ENCODE measurements at places on chromosomes 5 and 9.

DNA sequence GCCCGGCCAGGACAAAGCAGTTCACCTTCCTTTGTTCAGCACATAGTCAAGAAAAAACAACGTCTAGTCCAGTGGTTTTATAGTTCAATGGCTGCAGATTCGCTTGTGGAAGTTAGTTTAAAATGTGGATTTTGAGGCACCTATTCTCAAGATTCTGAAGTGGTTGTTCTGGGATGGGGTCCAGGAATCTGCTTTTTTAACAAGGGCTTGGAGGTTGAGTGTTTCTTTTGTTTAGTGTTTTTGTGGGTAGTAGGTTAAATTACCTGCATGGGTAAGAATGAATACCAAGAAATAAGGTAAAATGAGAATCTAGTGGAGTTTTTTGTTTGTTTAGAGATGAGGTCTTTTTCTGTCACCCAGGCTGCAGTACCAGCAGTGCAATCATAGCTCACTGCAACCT is 28.4 kb upstream of the NADK2 start:
- no peak for DNase-seq

- DNase-seq = no peak
These were observed 7.5 kb downstream of the UNC5A start for GRCh38 chr5:176817841-176818377.

DNA sequence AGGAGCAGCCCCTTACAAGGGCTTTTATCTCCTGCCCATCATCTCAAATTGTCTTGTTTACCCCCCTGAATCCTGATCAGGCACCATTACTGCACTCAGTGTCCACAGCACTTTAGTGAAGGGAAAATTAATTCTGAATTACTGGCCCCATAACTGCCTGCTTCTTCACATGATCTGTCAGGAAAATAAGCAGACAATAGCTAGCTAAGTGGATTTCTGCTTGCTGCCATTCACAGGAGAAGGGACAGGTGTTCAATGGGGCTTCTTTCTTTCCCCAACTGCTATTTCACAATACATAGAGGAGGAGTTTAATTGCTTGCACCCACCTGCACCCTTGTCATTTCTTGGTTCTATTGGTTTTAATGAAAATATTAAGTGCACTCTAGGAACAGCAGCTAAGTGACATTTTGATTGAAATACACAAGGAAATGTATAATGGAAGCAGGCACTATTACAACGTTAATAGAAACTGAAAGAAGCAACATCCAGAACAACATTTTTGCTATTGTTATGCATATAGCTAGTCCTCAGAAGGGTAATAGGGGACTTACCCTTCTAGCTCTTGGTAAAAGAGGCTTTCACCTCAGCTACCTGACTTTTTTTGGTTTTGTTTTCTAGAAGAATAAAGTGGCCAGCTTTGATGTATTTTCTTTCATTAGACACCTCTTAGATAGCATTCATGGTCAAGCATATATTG is 599.3 kb upstream of the TLE4 start:
- no peak for DNase-seq

DNA sequence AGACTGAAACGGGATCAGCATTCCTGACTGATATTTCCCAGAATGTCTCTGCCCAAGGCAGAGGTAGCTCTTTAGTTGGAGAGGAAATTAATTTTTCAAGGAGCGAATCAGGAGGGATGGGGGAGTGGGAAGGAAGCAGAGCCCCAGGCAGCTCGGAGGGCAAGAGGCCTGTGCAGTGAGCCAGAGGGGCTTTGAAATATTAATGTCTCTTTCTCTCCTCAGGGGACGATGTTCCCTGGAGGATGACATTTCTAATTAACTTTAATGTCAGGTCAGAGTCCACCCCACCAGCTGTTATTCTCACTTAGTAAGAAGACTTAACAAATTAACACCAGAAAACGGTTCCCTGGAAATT is 45.6 kb downstream of the SLC6A7 start:
- DNase-seq = no peak

- no peak for DNase-seq
These were observed at the start of gene PCDHGA2 for GRCh38 chr5:141338538-141339306. PCDHGA2 (plus strand) TSS chr5:141338760.

GRCh38 chr5:110545716-110546115 is 180.8 kb downstream of the TMEM232 start:
- DNase-seq = no peak

DNA sequence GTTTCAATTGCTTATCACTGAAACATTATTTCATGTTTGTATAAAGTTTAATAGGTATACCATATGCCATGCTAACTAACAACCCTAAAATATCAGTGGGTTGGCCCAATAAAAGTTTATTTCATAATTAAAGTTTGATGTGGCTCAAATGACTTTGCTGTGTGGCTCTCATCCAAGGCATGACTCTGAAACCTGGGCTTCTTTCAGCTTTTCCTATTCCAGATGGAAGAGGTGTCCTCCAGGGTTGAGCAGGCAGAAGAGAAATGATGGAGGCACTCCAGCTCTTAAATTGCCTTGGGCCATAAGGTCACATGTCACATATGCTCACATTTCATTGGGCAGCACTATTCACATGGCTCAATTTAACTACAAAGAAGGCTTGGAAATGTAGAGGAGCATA is 101.9 kb downstream of the MACIR start:
- DNase-seq = no peak

- DNase-seq = peak; percentile 98
These were observed 63.1 kb downstream of the UGCG start for GRCh38 chr9:111959468-111960359.

DNA sequence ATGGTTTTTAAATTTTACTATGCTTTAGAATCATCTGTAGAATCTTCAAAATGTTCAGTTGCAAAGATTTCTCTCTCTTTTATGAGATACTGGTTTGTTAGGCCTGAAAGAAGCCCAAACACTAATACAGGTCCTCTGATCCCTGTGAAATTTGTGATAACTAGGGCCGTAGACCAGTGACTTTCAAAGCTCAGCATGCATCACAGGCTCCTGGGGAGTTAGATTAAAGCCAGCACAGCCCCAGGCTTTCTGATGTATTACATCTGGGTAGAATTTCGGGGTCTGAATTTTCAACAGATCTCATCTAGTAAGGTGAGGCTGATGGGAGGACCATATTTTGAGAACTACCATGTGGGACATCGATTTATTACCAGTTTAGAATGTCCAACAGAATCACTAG is 194.1 kb upstream of the PTPRD start:
- DNase-seq = no peak

DNA sequence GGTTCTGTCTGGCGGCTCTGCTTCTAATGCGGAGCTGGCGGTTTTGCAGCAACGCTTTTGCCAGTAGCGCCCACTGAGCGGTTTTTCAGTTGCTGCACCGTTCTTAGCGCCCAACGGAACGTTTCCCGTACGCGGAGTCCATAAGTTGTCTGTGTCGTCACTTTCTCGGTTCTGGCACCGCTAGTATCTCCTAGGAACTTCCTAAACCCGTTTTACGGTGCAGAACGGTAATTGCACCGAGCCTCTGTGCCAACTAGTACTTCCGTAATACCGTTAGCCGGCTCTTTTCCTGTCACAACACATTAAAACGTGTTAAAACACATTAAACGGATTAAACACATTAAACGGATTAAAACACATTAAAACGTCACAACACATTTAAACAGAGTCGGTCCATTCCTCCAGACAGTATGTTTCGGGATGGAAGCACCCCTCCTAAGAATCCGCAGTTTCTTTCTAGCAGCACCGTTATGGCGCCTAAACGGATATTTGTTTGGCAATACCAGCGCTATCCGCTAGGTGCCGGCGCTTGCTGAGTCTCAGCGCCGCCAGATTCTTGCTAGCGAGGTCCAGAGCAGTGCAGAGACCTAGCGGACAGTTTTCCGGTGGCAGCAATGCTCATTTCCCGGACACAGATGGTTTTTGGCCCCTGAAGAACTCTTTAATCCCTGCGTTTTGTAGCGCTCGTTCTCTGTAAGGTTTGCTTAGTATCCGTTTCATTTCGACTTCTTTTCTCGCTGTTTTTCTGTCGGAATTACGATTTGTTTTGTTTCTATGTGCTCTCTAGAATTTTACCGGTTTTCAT is 45.4 kb downstream of the ANXA2R start:
- peak; percentile 95 for DNase-seq

DNA sequence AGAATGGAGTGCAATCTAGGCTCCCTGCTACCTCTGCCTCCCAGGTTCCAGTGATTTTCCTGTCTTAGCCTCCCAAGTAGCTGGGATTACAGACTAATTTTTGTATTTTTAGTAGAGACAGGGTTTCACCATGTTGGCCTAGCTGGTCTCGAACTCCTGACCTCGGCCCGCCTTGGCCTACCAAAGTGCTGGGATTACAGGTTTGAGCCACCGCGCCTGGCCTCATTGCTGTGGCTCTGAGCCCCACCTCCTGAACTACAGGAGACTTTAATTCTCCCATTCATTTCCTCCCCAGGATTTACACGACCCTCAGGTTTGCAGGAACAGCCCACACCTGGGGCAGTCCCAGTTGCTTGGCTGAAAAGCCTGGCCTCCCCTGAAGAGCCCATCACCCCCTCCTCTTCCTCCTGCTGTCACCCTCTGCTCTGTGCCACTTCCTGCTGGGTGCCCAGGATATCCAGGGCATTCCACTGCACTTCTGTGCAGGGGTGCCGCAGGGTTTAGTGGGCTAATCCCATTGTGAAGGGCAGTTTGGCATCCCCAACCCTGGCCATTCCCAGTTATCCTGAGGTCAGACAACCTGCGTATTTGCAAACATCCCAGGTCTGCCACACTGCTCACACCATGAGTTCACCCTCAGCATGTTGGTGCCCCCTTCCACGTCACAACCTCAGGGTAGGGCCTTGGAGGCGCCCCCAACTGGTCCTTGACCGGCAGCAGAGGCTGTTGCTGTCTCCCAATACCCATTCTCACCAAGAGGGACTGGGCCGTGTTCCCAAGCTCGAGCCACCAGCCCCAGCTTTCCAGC is 265.0 kb upstream of the IRX4 start:
- DNase-seq = no peak

- no peak for DNase-seq
These were observed 147.6 kb downstream of the CDH10 start for GRCh38 chr5:24497145-24497544.

- DNase-seq = no peak
These were observed 23.0 kb downstream of the KIAA0825 start for GRCh38 chr5:94595281-94595840.

GRCh38 chr9:23826120-23826629 is at the start of gene ELAVL2:
ELAVL2 (minus strand) TSS chr9:23826240; CDS start chr9:23762234, 64,006 bp downstream.
- no peak for DNase-seq

GRCh38 chr5:137144656-137145055 is 354.5 kb downstream of the SPOCK1 start:
- no peak for DNase-seq

GRCh38 chr9:114742947-114743346 is 61.0 kb upstream of the TEX48 start:
- no peak for DNase-seq

GRCh38 chr9:95127249-95128176 is 190.0 kb downstream of the FANCC start:
- peak; percentile 88 for DNase-seq

DNA sequence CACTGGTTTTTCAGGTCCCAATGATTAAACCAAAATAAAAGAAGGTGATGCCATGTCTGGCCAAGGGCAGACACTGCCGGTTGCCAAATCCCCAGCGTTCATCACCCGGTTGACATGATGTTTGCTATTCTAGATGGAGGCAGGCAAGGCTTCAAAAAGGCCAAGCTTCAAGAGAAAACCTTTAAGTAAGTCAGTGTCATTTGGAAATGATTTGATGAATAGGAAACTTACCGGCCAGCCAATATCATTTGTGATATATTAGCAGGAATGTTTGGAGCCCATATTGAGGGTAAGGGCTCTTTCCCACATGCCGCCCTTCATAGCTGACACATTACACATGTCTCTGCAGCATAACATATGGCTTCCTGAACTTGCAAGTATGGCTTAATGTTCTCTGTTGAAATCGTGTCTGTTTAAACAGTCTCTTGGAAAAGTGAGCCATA is 89.5 kb upstream of the TTC23L start:
- peak; percentile 79 for DNase-seq

GRCh38 chr9:104855807-104856206 is 72.1 kb downstream of the ABCA1 start:
- DNase-seq = no peak

- DNase-seq = peak; percentile 65
These were observed 63.2 kb downstream of the LHX2 start for GRCh38 chr9:124074746-124075145.

- no peak for DNase-seq
These were observed 147.3 kb upstream of the HMHB1 start for GRCh38 chr5:143664623-143665022.

DNA sequence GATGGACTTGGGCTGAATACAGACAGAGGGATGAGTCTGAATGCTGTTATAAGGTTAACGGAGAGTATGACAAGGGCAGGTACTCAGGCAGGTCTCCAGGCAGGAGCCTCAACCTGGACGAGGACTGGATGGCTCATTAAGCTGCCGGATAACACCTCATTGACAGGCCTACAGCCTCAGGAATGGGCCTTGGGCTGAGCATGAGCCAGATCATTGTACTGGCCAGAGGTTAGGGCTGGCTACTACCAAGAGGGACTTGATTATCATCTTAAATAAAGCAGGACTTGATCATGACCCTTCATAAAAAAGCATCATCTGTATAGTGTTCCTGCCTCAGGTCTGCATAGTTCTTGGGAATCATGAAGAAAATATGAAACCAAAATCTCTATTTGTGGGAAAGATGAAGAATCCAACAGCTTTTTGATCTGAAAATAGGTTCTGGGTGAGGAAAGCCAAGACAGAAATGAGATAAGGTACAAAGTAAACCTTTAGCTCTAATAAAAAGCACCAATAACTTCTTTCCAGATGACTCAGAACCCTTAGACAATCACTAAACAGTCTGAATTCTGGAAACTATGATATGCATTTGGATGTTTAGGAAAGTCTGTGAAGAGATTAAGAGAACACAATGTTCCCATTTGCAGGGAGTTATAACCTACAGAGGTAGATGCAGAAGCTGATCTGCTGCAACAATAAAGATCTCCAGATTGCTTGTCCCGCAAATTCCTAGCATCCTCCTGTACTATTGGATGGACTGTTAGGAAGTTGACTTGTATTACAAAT is 343.1 kb downstream of the CTNND2 start:
- peak; percentile 23 for DNase-seq

GRCh38 chr9:95940265-95940664 is 64.8 kb downstream of the ERCC6L2 start:
- no peak for DNase-seq

GRCh38 chr5:168401880-168402279 is 84.4 kb upstream of the RARS1 start:
- peak; percentile 64 for DNase-seq

GRCh38 chr9:109319017-109319625 is 1.7 kb downstream of the EPB41L4B start:
- no peak for DNase-seq

DNA sequence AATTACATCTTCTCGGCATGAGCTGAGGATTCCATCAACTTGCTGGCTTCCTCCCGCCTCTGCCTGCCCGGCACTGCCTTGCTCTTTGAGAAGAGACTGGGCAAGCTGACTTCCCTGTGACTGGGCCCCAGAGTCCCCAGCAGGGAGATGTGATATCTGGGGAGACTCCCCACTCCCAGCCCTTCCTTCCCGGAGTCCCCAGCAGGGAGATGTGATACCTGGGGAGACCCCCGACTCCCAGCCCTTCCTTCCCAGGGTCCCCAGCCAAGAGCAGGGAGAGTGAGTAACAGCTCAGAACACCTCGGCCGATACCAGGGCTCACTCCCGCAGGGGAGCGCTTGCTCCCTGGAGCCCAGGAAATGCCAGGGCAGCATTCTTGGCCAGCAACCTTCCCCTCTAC is 90.1 kb upstream of the NEURL1B start:
- no peak for DNase-seq

Measured in trophoblast cell (in vitro differentiated cells and primary cell).